ENCODE measurements at places on chromosomes 4 and X.

DNA sequence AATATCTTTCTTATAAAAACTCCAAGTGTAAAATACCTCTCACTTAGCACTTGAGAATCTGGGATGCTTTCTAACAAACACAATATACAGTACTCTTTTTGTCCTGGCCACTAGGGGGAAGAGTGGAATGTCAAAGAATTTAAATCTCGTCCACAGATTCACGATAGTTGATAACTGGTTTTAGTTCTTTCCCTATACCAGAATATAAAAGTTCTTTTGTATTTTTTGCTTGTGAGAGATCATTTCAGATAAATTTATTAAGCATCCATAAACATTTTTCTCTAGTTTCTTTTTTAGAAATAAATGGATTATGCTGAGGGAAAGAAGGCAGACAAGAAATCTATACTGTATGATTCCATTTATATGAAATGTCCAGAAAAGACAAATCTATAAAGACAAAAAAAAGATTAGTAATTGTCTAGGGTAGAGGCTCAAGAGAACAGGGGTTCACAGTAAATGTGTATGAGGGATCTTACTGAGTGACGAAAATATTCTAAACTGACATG lies 50.4 kb downstream of the MGARP start:
- DNase-seq, result peak; percentile 21

GRCh38 chrX:87578978-87579377 lies 61.4 kb downstream of the KLHL4 start:
- DNase-seq, result no peak

GRCh38 chr4:53852343-53852742 lies 212.1 kb downstream of the CHIC2 start:
- DNase-seq, result no peak

DNA sequence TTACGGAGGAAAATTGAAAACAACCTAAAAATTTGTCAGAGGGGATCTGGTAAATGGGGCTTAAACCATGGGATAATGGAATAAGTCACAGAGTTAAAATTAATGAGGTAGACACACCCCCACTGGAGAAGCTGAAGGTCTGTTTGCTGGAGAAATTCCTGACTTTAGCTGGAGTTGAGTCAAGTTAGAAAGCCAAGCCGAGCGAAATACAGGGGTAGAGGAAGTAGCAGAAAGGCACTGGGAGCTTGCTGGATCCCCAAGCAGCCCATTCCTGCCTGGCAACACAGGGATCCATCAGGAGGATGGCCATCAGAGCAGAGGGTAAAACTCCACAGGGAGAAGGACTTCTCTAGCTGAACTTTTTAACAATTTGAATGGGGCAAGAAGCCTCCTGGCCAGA lies 163.8 kb downstream of the ATRX start:
- DNase-seq, result no peak

DNA sequence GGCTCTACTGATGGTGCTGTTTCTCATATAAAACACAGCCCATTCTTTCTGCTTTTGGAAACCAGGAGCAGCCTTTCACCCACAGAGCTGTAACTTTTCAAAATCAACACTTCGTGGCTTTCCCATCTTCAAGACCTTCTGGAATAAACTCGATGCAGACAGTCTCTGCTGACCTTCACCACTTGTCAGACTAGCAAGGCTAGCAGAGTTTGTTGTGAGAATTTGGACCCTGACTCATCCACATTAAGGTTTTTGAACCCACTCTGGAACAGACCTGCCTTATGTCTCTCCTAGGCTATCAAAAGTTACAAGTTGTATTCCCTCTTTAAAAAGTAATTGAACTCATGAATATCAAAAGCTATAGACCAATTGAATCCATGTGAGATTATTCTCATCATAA lies 88.6 kb downstream of the MAML3 start:
- no peak for DNase-seq

GRCh38 chrX:138777230-138777629 lies 65.7 kb upstream of the FGF13 start:
- DNase-seq, result no peak

- DNase-seq, result no peak
Measured at GRCh38 chr4:58042176-58042575, 932.0 kb upstream of the IGFBP7 start.

DNA sequence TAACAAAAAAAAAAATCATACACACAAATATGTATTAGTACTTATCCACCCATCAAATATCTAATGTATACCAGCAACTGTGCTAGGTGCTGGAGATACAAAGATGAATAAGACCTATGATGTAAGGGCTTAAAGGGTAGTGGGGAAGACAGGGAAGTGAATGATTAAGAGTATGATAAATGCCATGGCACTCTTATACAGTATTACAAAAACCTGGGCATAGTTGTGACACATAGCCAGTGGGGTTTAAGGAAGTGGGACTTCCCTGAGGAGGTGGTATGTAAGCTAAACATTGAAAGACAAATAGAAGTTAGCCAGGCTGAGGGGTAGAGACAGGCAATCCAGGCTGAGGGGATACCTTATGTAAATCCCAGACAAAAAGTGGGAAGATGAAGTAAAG lies 23.5 kb downstream of the CHM start:
- DNase-seq, result no peak

DNA sequence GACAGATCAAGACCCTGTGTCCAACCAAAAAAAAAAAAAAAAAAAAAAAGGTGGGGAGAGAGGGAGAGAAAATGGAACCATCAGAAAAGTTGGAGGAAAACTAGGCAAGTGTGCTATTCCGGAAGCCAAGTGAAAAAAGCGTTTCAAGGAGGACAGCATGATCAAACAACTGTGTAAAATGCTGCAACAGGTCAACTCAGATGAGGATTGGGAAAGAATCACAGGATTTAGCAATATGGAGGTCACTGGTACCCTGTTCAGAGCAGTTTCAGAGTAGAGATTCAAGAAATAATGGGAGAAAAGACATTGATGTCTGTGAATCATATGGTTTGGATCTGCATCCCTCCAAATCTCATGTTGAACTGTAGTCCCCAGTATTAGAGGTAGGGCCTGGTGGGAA lies 47.5 kb downstream of the TIGD4 start:
- DNase-seq, result no peak

- DNase-seq, result no peak
Measured at GRCh38 chrX:137858106-137858505, 292.2 kb downstream of the ZIC3 start.

DNA sequence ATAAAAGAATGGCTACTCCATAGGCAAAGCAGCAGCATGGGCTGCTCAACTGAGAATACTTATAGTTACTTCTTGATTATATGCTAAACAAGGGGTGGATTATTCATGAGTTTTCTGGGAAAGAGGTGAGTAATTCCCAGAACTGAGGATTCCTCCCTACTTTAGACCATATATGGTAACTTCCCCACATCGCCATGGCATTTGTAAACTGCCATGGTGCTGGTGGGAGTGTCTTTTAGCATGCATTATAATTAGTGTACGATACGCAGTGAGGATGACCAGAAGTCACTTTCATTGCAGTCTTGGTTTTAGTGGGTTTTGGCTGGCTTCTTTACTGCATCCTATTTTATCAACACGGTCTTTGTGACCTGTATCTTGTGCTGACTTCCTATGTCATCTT lies 141.5 kb downstream of the MAGEB17 start:
- no peak for DNase-seq

GRCh38 chr4:17492058-17492741 lies 19.7 kb downstream of the QDPR start:
- no peak for DNase-seq

GRCh38 chr4:68021185-68021584 lies 57.9 kb upstream of the TMPRSS11A start:
- DNase-seq, result no peak

DNA sequence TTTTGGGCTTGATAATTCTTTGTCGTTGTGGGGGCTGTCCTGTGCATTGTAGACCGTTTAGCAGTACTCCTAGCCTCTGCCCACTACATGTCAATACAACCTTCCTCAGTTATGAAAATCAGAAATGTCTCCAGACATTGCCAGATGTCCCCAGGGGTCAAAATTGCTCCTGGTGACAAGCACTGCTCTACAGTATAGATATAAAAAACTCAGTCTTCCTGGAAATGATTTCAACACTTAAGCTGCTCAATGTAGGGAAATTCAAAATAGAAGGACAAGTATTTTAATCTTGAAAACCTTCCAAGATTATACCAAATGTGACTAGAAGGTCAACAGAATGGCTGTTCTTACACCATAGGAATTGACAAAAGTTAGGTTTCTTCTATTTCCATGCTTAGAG lies 288.7 kb upstream of the MAGEB2 start:
- no peak for DNase-seq

Measured in NCI-H510A treated with DMSO at 0.1 percent for 48 hours (cell line).